ENCODE measurements at places on chromosomes 4 and X. TPM values are rescaled to one million over a fixed set of nuclear protein-coding genes. Genes with fewer than 3 reads are reported as not detected.

GPR34 gene
- not detected for total RNA-seq

GRCh38 chrX:66193821-66194220 lies 29.8 kb downstream of the HEPH start:
- no peak overlapping the region for H3K27ac ChIP-seq
- H3K27me3 ChIP-seq = no peaks in the 10 kb centered on the region
- H3K4me1 ChIP-seq = peaks cover 11% of the 10 kb centered on the region

DNA sequence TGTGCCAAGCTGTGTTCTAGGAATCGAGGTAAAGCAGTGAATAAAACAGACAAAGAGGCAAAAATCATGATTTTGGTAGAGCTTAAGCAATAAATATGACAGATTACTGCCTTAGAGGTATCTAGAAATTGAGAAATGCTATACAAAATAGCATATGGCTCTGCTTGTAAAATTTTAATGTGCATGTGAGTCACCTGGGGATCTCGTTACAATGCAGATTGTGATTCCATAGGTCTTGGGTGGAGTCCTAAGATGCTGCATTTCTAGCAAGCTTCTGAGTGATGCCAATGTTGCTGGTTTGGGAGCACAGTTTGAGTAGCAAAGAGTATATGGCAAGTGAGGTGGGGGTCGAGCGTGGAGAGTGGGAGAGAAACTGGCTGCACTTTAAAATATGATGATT lies 697.3 kb upstream of the MAGEB2 start:
- no peak overlapping the region for H3K4me3 ChIP-seq
- H3K36me3 ChIP-seq = no peaks in the 10 kb centered on the region
- H3K27me3 ChIP-seq = no peaks in the 10 kb centered on the region
- DNase-seq = no peak

APBB2 gene
- total RNA-seq = 0.45 TPM

DNA sequence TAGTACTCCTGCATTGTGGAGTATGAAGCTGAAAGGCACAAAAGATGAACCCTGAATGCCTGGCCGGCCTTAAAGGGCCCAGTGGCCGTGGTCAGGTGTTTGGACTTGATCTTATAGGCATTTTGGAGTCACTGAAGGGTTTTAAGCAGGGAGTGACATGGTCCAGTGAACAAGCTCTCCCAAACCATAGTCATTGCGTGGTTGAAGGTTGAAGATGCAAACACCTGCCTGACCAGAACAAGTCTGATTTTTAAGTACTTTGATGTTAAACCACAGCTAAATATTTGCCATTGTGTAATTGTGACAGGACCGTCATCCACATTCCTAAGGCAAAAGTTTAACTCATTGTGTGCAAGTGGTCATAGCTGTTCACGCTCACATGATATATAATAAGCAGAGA lies 3.3 kb downstream of the STK32B start:
- H3K27me3 ChIP-seq = peaks cover 36% of the 10 kb centered on the region
- no peak overlapping the region for H3K4me3 ChIP-seq
- no peak overlapping the region for H3K27ac ChIP-seq
- no peaks in the 10 kb centered on the region for H3K36me3 ChIP-seq
- peaks cover 6% of the 10 kb centered on the region for H3K4me1 ChIP-seq

DNA sequence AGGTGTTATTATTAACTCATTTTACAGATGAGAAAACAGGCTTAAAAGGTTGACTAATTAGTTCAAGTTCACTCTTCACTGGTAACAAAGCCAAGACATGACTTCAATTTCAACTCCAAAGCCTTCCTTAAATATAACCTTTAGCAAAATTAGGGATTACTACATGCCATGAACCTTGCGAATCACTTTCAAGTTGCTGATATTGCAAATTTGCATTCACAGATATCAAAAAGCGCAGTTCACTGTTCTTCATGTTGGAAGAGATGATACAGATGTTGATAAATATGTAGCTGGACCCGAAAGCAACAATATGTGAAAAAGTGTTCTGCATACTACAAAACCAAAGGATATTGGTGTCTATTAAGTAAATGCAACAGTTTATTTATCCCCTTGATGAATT lies 210.8 kb upstream of the GYPA start:
- H3K4me1 ChIP-seq = peaks cover 4% of the 10 kb centered on the region
- H3K27me3 ChIP-seq = peaks cover 25% of the 10 kb centered on the region
- H3K36me3 ChIP-seq = no peaks in the 10 kb centered on the region
- DNase-seq = no peak
- no peak overlapping the region for H3K4me3 ChIP-seq

DNA sequence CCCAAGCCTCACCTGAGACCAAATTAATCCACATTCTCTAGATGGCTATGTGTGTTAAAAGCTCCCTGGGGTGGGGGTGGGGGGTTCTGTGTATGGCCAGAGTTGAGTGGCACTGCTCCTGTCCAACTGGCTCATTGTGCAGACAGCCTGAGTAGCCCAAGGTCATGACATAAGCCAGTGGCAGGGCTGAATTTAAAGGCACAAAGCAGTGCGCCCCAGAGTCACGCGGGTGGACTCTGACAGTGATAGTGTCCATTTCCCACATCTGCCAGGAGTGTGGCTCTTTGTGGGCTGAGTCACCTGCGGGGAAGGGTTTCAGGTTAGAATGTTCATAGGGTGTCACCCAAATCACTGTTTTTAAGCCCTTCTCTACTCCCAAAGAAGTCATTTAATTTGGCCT lies 45.4 kb downstream of the SCD5 start:
- H3K4me3 ChIP-seq = no peak overlapping the region
- DNase-seq = no peak

DNA sequence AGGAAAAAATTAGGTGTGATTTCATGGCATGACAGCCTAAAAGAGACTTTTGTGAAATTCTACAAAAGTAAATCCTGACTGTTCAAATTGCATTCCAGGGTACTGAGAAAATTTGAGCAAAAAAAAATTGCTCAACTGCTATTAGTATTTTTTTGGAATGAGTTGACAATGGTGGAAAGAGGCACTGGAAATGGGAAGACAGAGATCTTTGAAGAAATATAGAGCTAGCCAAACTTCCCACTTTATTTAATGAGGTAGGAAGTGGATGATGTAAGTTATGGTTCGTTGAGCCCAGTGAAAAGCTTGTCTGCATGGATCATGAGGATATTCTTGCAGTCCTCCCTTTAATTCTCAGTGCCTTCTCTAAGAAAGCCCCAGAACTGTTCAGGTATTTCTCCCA lies 183.8 kb downstream of the PTTG2 start:
- H3K27me3 ChIP-seq = no peaks in the 10 kb centered on the region
- no peak overlapping the region for H3K27ac ChIP-seq
- DNase-seq = no peak
- H3K4me1 ChIP-seq = peaks cover 3% of the 10 kb centered on the region

F11 gene
- total RNA-seq = not detected

USP51 gene
- 1.8 TPM for total RNA-seq

- no peaks in the 10 kb centered on the region for H3K4me1 ChIP-seq
- no peak for DNase-seq
- no peak overlapping the region for H3K27ac ChIP-seq
- H3K4me3 ChIP-seq = no peak overlapping the region
- H3K36me3 ChIP-seq = no peaks in the 10 kb centered on the region
These were observed 15.1 kb downstream of the RAI2 start for GRCh38 chrX:17846045-17846444.

CCNA2 gene
- 128 TPM for total RNA-seq

DNA sequence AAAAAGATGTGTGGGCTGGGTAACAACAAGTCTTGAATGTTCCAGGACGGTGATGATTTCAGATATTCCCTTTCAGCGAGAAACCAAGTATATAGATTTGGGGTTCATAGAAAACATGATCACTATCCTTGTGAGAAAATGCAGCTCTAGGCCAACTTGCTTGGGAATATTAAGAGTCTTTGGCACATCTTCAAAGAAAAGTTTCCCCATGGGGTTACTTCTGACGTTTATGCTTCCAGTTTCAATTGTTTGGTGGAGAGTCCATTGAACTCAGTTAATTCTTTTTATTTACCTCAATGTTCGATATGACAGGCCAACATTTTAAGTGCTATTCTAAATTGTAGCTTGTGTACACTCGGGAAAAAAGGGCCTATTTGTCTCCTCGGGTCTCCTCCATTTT lies 126.7 kb downstream of the NHS start:
- no peak for DNase-seq
- H3K27me3 ChIP-seq = no peaks in the 10 kb centered on the region
- no peak overlapping the region for H3K27ac ChIP-seq
- H3K36me3 ChIP-seq = no peaks in the 10 kb centered on the region
- H3K4me1 ChIP-seq = no peaks in the 10 kb centered on the region

- DNase-seq = no peak
- H3K27ac ChIP-seq = no peak overlapping the region
- no peaks in the 10 kb centered on the region for H3K36me3 ChIP-seq
- peak overlapping the region; percentile 44 for H3K4me3 ChIP-seq
- peaks cover 8% of the 10 kb centered on the region for H3K4me1 ChIP-seq
- peaks cover 7% of the 10 kb centered on the region for H3K27me3 ChIP-seq
These were observed 518 bp downstream of the ARMCX1 start for GRCh38 chrX:101550751-101551379.

- no peak overlapping the region for H3K27ac ChIP-seq
- no peaks in the 10 kb centered on the region for H3K36me3 ChIP-seq
- no peak for DNase-seq
- no peak overlapping the region for H3K4me3 ChIP-seq
- H3K4me1 ChIP-seq = peaks cover 11% of the 10 kb centered on the region
- H3K27me3 ChIP-seq = peaks cover 3% of the 10 kb centered on the region
These were observed 90.9 kb downstream of the EFNB1 start for GRCh38 chrX:68919707-68920106.

DNA sequence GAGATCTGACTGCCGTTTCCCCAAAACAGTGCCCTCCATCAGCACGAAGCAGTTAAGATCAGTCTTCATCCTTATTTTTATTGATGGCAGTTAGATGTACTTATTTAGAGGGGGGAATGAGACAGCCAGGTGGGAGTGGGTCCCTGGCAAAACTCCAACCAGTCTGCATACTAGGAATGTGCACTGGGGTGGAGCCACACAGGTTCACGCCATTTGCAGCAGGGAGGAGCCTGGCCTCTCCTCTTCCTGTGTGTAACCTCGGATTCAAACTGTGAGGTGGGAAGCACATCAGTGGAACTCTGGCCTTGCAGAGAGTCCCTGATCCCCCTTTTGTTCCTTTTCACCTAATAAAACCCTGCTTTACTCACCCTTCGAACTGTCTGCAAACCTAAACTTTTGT lies 987.7 kb upstream of the GRIA3 start:
- no peaks in the 10 kb centered on the region for H3K27me3 ChIP-seq
- H3K4me1 ChIP-seq = no peaks in the 10 kb centered on the region
- H3K27ac ChIP-seq = no peak overlapping the region

DNA sequence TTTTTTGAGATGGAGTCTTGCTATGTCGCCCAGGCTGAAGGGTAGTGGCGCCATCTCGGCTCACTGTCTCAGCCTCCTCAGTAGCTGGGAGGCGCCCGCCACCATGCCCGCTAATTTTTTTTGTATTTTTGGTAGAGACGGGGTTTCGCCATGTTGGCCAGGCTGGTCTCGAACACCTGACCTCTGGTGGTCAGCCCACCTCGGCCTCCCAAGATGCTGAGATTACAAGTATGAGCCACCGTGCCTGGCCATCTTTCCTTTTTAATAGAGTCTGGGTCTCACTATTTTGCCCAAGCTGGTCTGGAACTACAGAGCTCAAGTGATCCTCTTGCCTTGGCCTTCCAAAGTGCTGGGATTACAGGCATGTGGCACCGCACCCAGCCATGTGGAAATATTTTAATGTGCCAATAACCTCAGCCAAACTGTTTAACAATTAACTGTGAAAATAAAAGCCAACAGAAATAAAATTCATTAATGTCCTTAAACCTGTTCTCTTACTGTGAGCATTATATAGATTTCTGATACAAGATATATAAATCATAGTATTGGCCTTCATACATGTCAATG lies 16.3 kb downstream of the PDS5A start:
- DNase-seq = no peak
- no peak overlapping the region for H3K4me3 ChIP-seq
- H3K4me1 ChIP-seq = peaks cover 18% of the 10 kb centered on the region
- no peak overlapping the region for H3K27ac ChIP-seq
- H3K27me3 ChIP-seq = no peaks in the 10 kb centered on the region

- peaks cover 2% of the 10 kb centered on the region for H3K4me1 ChIP-seq
- no peak for DNase-seq
- no peaks in the 10 kb centered on the region for H3K36me3 ChIP-seq
- H3K4me3 ChIP-seq = no peak overlapping the region
- H3K27me3 ChIP-seq = no peaks in the 10 kb centered on the region
These were observed 287.2 kb downstream of the OPHN1 start for GRCh38 chrX:68146054-68146453.

LRCH2 gene
- not detected for total RNA-seq

GRCh38 chr4:26568446-26568994 lies 15.4 kb upstream of the TBC1D19 start:
- no peaks in the 10 kb centered on the region for H3K27me3 ChIP-seq
- DNase-seq = no peak
- no peak overlapping the region for H3K27ac ChIP-seq
- H3K36me3 ChIP-seq = no peaks in the 10 kb centered on the region

HSFX3 gene
- not detected for total RNA-seq

GRCh38 chr4:138311771-138312535 lies 69.8 kb upstream of the SLC7A11 start:
- H3K36me3 ChIP-seq = no peaks in the 10 kb centered on the region
- no peak for DNase-seq
- H3K4me1 ChIP-seq = no peaks in the 10 kb centered on the region

LRIT3 gene
- 0.20 TPM for total RNA-seq

DNA sequence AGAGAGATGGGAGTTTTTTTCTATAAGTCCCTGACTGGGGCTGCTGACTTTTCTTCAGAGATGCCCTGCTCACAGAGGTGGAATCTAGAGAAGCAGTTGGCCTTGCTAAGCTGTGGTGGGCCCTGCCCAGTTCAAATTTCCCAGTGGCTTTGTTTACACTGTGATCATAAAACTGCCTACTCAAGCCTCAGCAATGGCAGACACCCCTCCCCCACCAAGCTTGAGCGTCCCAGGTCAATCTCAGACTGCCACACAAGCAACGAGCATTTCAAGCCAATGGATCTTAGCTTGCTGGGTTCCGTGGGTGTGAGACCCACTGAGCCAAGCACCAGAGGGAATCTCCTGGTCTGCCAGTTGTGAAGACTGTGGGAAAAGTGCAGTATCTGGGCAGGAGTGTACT lies 199.8 kb upstream of the WDFY3 start:
- H3K4me3 ChIP-seq = no peak overlapping the region
- no peaks in the 10 kb centered on the region for H3K27me3 ChIP-seq
- no peaks in the 10 kb centered on the region for H3K36me3 ChIP-seq
- H3K4me1 ChIP-seq = no peaks in the 10 kb centered on the region
- no peak for DNase-seq

NPY2R gene
- not detected for total RNA-seq

GRCh38 chr4:145907390-145907789 lies 31.2 kb downstream of the ZNF827 start:
- H3K4me3 ChIP-seq = no peak overlapping the region
- no peaks in the 10 kb centered on the region for H3K4me1 ChIP-seq

GRCh38 chr4:133188433-133189146 lies 39.5 kb downstream of the PCDH10 start:
- no peaks in the 10 kb centered on the region for H3K27me3 ChIP-seq
- no peak for DNase-seq
- H3K36me3 ChIP-seq = no peaks in the 10 kb centered on the region
- no peaks in the 10 kb centered on the region for H3K4me1 ChIP-seq

GRCh38 chr4:110900213-110900769 lies 277.4 kb upstream of the PITX2 start:
- no peaks in the 10 kb centered on the region for H3K4me1 ChIP-seq
- no peaks in the 10 kb centered on the region for H3K36me3 ChIP-seq
- no peaks in the 10 kb centered on the region for H3K27me3 ChIP-seq
- no peak for DNase-seq
- H3K27ac ChIP-seq = no peak overlapping the region
- no peak overlapping the region for H3K4me3 ChIP-seq

All from activated CD4-positive, alpha-beta T cell treated with anti-CD3 and anti-CD28 coated beads, Interleukin-2, amount 10 ng/mL, durations not matched to agents 7 days and 5 days (primary cell).